ENCODE measurements at places on chromosomes 5 and 9.

GRCh38 chr5:116046261-116046660 is 14.0 kb downstream of the ARL14EPL start:
- no peak for DNase-seq

DNA sequence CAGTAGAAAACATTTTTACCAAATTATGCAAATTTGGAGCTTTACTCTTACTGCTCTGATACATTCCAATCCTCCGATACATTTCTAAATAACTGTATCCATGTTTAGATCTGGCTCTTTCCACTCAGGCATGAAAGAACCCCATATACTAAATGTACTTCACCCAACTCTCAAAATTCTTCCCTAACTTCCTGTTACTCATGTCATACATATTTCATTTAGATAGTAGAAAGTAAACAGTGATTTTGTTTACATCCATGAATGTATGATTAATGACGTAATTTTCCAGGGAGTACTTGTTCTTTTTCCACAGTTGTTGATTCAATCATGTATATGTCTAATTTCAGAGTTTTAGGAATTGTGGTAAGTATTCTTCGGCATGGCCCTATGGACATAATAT is 1426.5 kb upstream of the C9orf72 start:
- DNase-seq, result no peak

- DNase-seq, result no peak
Measured at GRCh38 chr5:34523387-34523726, 132.8 kb upstream of the RAI14 start.

- DNase-seq, result no peak
Measured at GRCh38 chr5:150163547-150164059, 3.0 kb upstream of the CDX1 start.

- no peak for DNase-seq
Measured at GRCh38 chr5:127335381-127335780, 44.8 kb downstream of the MEGF10 start.

GRCh38 chr9:115596746-115597080 is 478.8 kb upstream of the TNC start:
- DNase-seq, result no peak

DNA sequence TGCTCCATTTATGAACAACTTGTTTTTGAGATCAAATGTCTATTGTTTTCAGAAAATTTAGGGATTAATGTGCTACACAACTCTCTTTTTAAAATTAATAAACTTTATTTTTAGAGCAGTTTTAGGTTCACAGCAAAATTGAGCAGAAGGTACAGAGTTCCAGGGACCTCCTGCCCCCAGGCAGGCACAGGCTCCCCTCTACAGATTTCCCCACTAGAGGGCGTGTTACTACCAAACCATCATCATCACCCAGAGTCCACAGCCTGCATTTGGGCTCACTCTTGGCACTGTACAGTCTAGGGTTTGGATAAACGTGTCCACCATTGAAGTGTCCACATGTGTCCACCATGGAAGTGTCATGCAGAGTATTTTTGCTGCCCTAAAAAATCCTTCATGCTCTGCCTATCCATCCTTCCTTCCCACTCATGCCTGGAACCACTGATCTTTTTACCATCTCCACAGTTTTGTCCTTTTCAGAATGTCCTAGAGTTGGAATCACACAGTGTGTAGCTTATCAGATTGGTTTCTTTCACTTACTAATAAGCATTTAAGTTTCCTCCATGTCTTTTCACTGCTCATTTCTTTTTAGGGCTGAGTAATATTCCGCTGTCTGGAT is 61.7 kb downstream of the MRPL36 start:
- DNase-seq, result no peak

GRCh38 chr9:130451509-130452388 is 7.0 kb downstream of the ASS1 start:
- DNase-seq, result peak; percentile 91

DNA sequence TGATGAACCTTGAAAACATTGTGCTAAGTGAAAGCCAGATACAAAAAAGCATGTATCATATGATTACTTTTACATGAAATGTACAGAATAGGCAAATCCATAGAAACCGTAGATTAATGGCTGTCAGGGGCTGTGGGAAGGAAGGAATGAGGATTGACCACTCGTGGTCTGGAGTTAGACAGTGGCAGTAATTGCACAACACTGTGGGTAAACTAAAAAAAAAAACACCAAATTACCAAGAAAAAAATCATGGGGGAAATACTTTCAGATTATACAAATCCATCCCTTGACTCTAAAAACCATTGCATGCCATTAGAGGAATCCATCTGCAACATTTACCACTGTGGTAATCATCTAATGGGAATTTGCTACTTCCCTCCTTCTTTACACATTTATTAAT is 140.0 kb downstream of the SIL1 start:
- no peak for DNase-seq

DNA sequence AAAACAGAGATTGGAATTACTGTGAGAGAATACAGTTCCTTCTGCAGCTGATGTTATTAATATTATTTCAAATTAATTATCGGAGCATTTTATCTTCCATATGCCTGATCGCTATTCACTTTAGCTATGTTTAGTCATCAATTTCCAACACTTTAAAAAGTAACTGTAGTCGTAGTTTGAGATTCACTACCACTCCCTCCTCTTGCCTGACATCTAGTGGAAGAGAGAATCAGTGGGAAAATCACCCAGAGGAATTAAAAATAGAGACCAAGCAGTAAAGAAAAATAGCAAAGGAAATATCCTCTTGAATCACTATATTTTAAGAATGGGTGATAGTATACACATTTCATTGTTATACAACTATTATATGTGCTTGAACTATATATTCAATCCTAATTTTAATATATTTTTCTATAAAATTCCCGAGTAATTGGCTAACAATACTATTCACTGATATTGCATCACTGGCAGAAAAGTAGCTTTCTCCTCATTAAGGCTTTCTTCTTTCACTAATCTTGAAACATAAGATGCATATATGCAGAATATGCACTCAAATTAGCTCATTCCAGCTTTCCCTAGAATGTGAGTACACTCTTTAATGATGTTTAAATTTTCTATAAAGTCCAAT is 708.7 kb downstream of the CDH9 start:
- no peak for DNase-seq

DNA sequence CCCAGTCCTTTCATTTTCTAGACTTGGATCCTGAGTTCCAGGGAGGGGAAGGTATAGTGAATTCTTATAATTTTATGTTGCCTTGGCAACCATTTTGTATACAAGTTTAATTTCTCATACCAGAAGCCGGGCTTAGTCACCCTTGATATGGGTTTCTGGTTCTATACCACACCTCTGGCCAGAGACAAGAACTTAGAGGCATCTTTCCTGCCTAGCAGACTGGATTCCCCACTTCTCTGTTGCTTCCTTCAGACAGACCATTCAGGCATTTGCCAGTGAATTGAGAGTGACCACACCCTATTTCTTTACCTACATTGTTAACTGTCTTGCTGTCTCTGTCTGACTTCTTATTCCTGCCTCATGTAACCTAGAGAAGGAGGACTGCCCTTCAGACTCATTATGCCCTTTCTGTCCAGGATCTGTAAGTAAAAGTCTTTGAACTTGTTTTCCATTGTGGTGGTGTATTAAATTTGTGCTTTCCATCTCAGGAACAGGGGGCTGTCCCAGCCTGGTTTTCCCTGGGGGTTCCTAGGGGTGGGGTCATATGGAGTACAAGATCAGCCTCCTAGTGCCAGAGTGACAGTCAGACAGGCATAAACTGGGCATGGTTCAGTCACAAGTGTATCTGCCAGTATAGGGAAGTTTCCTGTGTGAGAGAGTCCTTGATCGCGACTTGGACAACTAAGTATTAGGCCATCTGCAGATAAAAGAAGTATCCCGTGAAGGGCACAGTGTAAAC is 27.4 kb downstream of the TNFSF8 start:
- DNase-seq, result no peak

DNA sequence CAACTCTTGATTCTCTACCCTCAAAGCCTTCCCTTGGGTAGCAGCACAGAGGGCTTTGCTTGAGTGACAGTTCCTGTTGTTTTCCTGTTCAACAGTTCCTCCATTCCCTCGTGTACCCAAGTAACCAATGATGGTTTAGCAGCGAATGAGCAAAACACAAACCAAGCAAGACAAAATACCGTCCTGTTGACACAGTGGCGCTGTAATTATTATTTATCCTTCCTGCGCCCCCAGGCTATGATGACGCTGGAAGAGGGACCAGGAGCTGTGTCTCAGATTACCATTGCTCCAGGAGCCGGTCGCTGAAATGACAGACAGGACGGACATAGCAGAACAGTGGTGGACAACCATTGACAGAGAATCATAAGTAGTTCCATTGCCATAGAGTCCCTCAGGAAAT is 154.8 kb downstream of the GADD45G start:
- DNase-seq, result no peak

- no peak for DNase-seq
Measured at GRCh38 chr5:114363837-114364236, 2.0 kb downstream of the KCNN2 start.

GRCh38 chr5:35198686-35199085 is 31.6 kb downstream of the PRLR start:
- DNase-seq, result no peak

GRCh38 chr5:104412649-104413240 is 850.2 kb upstream of the NUDT12 start:
- DNase-seq, result no peak

GRCh38 chr5:157072508-157072907 is 13.6 kb upstream of the HAVCR1 start:
- DNase-seq, result no peak

- DNase-seq, result no peak
Measured at GRCh38 chr9:18708429-18708828, 234.5 kb downstream of the ADAMTSL1 start.

DNA sequence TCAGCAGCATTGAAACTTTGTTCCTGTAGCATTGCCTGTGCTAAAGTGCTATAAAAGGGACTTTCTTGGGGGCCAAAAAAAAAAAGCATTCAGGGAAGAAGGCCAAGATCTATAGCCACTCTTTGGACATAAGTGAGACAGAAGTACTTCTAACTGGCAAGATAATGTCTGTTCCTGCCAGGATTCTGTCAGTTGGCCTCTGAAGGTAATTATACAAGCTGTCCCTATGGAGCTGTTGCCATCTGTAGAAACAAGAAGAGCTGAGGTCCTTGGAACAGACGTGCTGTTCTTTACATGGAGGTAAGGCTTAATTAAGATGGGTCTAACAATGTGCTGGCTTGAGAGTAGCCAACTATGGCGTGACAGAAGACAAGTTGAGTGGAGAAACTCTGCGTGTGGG is 9.7 kb downstream of the KIF20A start:
- no peak for DNase-seq

DNA sequence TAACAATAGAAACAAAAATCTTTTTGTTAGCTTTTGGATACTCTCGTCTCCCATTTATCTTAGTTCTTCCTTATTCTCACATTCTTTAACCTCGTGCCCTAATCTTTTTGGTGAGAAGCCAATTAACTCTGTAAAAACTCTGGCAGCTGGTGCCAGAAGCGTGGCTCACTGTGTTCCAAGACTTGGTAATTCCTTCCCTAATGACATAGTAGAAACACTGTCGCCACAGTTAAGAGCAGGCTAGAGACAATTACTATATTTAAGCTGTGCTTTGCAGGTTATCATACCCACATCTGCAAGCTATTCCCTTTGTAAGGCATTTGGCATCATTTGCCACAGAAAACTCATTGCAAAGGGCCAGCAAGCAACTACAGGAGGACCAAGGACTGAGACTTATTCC is 160.9 kb upstream of the PIK3R1 start:
- no peak for DNase-seq

GRCh38 chr9:21985964-21986667 is 8.1 kb downstream of the CDKN2A start:
- no peak for DNase-seq

DNA sequence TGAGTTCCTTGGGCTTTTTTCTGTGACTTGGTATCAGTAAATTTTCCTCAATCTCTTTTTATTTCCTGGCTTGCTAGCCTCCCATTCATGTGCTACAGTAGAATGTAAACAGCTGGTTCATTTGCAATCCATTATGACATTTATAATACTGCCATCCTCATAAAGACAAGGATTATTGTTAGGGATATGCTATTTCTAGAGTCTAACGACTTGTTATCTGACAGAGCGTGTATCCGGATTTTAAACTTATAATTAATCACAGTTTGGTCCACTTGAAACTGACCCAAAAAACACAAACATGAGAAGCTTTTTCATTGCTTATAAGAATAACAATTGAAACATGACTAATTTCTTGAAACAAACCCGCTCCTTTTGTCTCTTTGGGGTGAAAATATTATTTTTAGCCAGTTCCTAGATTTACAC is 585.8 kb downstream of the TLE4 start:
- no peak for DNase-seq

DNA sequence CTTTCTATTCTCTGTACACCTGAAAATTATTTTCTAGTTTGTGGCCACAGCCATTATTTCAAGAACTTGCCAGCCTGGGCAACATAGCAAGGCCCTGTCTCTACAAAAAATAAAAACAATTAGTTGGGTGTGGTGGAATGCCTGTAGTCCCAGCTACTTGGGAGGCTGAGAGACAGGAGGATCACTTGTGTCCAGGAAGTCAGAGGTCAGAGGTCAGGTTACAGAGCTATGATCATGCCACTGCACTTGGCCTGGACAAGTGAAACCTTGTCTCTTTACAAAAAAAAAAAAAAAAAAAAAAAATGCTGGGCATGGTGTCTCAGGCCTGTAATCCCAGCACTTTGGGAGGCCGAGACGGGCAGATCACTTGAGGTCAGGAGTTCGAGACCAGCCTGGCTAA is 58.3 kb downstream of the HMGCR start:
- no peak for DNase-seq

- DNase-seq, result no peak
Measured at GRCh38 chr9:113005777-113006176, 6.2 kb downstream of the ZNF883 start.

GRCh38 chr5:139828207-139828895 is 32.7 kb downstream of the PSD2 start:
- DNase-seq, result peak; percentile 28

DNA sequence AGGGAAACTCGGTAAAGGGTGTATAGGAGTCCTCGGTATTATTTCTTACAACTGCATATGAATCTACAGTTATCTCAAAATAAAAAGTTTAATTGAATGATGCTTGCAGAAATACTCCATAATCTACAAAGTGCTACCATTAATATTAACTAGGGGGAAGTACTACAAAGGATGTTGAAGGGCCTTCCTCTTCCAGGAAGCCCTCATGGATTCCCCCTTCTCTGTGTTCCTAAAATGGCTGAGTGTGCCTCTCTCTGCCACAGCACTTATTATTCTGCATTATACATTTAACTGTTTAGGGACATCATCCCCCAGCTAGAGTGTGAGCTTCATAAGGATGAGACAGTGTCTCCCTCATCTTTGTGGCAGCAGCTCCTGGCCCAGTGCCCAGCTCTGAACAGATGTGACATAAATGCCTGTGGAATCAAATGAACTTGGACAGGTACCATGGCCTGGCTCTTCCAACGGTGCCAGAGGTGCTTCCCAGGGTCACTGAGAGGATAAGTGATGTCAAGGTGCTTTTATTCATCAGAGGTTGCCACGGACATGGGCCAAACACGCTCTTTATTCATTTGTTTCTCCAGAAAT is 99.5 kb downstream of the PAX5 start:
- no peak for DNase-seq

GRCh38 chr5:39432696-39433530 is 8.1 kb upstream of the DAB2 start:
- no peak for DNase-seq

All from upper lobe of right lung (tissue), 1 donor.